Stimulated activated CD8-positive, alpha-beta memory T cell treated with anti-CD3 and anti-CD28 coated beads, Interleukin-2, amount 100 ng/mL, for 1 hour (primary cell): ENCODE measurements at places on chromosomes 4 and X.
A peak's percentile ranks its signal among the peaks of the same experiment; 100 is the strongest.

GRCh38 chrX:127764674-127765073 is 287.5 kb downstream of the ACTRT1 start:
- DNase-seq = no peak

- DNase-seq = peak; percentile 8
Measured at GRCh38 chrX:130028196-130028595, 45.8 kb downstream of the BCORL1 start.

DNA sequence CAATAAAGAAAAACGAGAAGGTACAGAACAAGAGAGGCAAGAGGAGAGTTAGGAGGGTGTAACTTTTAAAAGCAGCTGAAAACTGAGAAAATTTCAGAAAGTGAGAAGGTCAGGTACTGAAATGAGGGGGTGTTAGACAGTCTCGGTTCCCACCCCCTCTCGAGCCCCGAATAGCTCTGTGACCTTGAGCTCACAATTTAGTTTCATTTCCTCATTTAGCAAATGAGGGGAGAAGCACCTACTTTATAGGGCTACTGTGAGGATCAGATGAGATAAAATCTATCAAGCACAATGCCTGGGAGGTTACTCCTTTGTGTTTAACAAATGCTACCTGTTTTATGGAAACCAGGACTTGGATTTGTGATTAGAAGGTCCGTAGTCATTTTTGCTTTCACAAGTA is 4.9 kb downstream of the UGT8 start:
- DNase-seq = no peak

- DNase-seq = no peak
Measured at GRCh38 chr4:143287572-143287923, 49.1 kb upstream of the GAB1 start.

- no peak for DNase-seq
Measured at GRCh38 chrX:118254611-118255010, 91.3 kb upstream of the WDR44 start.

GRCh38 chr4:57076646-57077045 is 33.5 kb downstream of the IGFBP7 start:
- DNase-seq = no peak
